Caco-2 (cell line): ENCODE measurements at places on chromosomes 7 and 10. TPM values are rescaled to one million over a fixed set of nuclear protein-coding genes. Genes with fewer than 3 reads are reported as not detected.

The NODAL gene
- total RNA-seq: 0.59 and 1.3 TPM in 2 replicates

The ARL4A gene
- total RNA-seq: 40.6 and 42.5 TPM in 2 replicates

DNA sequence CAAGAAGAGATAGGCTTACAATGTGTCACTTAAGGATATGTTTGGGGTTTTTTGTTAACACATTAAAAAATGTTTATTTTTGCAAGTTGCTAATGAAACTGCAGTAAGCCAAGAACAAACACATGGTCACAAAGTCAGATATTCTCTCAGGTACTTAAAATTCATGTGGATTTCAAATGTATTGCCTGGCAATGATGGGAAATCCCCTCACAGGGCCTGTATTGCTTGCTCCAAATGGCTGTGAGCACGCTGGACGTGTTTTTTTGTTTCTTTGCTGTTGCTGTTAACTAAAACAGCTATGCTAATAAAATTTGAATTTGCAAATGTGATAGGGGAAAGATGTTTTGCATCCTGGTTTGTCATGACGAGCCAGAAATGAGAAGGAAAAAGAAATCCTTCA is 3.8 kb upstream of the CELF2 start:
- no peak for DNase-seq

DNA sequence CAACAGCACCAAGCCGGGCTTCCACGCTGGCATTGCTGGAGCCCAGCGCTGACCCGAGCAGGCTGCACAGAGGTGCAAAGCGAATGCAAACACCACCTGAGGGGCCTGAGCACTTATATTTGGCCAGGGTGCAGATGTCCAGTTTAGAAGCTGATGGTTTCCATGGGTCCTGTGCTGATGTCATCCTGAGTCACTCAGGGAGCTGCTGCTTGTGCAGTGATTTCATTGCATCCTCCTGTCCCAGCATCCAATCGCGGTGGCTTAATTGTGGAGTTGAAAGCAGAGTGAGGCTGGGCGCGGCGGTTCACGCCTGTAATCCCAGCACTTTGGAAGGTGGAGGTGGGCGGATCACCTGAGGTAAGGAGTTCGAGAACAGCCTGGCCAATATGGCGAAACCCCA is 410.2 kb upstream of the KLF6 start:
- no peaks in the 10 kb centered on the region for H3K27me3 ChIP-seq
- no peaks in the 10 kb centered on the region for H3K4me1 ChIP-seq
- H3K36me3 ChIP-seq: no peaks in the 10 kb centered on the region

DNA sequence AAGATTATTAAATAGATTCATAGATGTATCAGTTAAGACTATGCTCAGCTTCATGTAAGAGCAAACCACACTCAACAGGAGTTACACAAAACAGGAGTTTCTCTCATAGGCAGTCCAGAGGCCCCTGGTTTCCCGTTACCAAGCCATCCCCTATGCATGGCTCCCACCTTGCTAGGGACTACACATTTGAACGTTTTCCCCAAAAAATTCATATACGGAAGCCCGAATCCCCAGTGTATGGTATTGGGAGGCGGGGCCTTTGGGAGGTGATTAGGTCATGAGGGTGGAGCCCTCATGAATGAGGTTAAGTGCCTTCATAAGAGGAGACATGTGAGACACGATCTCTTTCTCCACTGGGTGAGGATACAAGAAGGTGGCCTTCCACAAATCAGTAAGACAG is 29.1 kb downstream of the RSU1 start:
- no peak for DNase-seq
- no peaks in the 10 kb centered on the region for H3K4me1 ChIP-seq
- H3K27ac ChIP-seq: no peak overlapping the region
- H3K4me3 ChIP-seq: no peak overlapping the region
- no peaks in the 10 kb centered on the region for H3K27me3 ChIP-seq
- no peaks in the 10 kb centered on the region for H3K36me3 ChIP-seq

DNA sequence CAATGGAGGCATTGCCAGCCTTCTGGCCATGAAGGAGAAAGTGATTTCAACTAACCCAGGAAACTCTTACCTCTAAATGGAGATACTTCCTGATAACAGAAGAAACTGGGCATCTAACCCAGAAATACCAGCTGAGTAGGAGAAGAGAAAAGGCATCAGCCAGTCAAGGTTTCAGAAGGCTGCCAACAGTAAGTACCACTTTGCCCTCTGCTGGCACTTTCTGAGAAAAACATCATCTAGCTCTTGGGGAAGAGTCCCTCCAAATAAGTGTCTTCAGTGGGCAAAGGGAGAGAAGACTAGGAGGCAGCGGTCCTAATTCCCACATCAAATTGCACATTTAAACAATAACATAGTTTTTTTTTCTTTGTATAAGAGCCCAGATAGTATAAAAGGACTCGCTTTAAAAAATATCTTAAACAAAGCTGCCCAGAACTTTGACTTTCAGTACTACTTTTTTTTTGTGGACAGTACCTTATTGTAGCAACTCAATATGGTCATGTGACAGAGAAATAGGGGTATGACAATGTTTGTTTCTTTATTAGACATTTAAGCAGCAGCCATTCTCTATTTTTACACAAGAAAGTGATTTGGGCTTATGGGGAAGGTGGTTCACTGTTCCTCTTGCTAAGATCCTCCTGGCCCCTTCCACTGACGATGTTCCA is 157.3 kb downstream of the CTTNBP2 start:
- H3K4me3 ChIP-seq: no peak overlapping the region
- DNase-seq: peak; percentile 75
- peaks cover 14% of the 10 kb centered on the region for H3K4me1 ChIP-seq
- no peaks in the 10 kb centered on the region for H3K27me3 ChIP-seq
- H3K27ac ChIP-seq: no peak overlapping the region
- no peaks in the 10 kb centered on the region for H3K36me3 ChIP-seq

DNA sequence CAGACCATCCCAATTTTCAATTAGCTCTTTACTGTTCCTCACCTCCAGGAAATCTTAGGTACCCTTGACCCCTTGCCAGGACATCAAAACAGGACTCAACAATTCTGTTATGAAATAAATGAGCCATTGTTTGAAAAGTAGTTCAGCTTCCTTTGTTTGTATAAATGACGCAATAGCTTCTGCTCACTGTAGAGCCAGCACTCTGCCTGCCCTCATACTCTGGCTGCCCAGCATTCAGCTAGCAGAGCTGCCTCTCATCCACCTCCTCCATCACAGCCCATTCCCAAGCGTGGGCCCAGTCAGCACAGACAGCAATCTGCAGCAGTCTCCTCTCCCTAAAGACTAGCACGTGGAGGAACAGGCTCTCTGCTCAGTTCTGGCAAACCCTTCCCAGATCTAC is 478.6 kb downstream of the GRID1 start:
- H3K27ac ChIP-seq: no peak overlapping the region
- no peaks in the 10 kb centered on the region for H3K4me1 ChIP-seq
- no peak overlapping the region for H3K4me3 ChIP-seq
- no peak for DNase-seq

GRCh38 chr10:45581582-45582385 is 90.8 kb downstream of the ZFAND4 start:
- H3K4me1 ChIP-seq: no peaks in the 10 kb centered on the region
- H3K27ac ChIP-seq: no peak overlapping the region
- DNase-seq: no peak
- H3K4me3 ChIP-seq: no peak overlapping the region
